ENCODE measurements at places on chromosomes 7 and 10.
A peak's percentile ranks its signal among the peaks of the same experiment; 100 is the strongest.

- DNase-seq = peak; percentile 61
These were observed 49.4 kb downstream of the NOD1 start for GRCh38 chr7:30429156-30429530.

DNA sequence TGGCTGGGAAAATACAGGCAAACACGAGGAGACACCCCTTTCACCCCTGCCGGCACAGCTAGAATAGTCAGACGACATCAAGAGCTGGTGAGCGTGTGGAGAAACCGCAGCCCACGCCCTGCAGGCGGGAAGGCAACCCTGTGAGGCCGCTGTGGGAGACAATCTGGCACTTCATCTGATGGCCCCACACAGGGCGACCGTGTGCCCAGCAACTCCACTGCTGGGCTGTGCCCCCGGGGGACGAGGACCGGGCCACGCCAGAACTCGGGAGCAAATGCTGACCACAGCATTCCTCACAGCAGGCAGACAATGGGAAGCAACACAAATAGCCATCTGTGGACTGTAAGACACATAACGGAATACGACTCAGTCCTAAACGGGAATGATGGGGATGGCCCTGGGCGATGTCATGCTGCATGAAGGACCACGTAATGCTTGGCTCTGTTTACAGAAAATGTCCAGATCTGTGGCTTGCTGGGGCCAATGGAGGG lies 58.9 kb downstream of the CFAP46 start:
- DNase-seq = no peak

DNA sequence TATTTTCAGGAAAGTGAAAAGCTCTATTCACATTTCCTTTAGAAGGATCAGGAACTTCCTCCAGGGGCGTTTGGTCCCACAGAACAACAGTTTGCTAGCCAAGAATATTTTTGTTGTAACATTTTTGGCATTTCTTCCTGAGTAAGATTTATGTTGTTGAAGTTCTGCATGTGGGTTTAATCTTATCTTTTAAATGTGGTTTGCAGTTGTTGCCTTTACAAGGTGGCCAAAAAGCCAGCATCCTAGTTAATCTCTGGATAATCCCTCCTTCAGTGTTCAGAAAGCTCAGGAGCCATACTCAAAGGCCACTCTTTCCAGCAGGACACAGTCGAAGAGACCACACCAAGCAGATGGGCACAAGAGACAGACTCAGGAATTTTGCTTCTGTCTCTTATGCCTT lies 30.0 kb downstream of the SLC26A4 start:
- DNase-seq = no peak

DNA sequence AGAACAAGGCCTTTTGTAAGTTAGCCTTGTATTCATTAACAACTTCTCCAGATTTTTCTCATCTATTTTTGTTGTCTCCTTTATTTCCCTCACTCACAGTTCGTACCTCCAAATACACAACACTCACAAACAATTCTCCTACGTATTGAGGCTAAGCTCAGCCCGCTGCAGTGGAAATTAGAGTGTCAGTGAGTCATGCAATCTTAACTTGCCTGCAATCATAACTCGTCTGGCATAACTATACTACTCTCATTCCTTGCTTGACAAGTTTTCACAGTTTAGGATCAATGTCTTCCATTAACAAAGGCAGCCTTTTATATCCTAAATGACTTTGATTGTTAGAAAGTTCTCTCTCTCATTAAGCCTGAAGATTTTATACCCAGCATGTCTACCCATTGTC lies 23.8 kb downstream of the TMEM196 start:
- no peak for DNase-seq

DNA sequence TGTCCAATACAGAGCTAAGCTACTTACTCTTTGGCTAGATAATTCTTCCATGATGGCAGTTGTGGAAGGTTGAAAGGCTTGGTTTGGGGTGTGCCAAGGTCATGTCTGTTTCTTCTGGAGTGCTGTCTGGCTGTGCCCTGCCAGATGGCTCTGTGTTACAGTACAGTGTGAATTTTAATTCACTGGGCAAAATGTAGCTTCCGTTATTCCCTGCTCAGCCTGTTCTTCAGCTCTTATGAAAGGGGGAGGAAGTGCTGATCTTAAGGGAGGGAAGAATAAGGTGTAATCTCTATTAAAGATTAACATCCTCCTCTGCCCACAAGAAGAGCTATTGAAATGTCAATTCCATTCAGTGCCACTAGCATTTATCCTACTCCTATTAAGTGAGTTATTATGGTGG lies 52.2 kb downstream of the SND1 start:
- DNase-seq = no peak

- no peak for DNase-seq
These were observed 554.3 kb downstream of the TYW1 start for GRCh38 chr7:67550801-67551436.

DNA sequence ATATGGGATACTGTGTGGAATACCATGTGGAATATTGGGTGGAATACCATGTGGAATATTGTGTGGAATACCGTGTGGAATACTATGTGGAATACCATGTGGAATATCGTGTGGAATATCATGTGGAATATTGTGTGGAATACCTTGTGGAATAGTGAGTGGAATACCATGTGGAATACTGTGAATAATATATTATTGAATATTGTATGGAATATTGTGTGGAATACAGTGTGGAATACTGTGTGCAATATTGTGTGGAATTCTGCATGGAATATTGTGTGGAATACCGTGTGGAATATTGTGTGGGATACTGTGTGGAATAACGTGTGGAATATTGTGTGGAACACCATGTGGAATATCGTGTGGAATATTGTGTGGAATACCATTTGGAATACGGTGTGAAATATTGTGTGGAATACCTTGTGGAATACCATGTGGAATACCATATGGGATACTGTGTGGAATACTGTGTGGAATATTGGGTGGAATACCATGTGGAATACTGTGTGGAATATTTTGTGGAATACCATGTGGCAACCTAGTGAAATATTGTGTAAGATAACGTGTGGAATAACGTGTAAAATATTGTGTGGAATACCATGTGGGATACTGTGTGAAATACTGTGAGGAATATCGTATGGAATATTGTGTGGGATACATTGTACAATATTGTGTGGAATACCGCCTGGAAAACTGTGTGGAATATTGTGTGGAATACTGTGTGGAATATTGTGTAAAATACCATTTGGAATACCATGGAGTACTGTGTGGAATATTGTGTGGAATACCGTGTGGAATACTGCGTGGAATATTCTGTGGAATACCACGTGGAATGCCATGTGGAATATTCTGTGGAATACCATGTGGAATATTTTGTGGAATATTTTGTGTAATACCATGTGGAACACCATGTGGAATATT lies 133.9 kb upstream of the CHST15 start:
- DNase-seq = no peak

DNA sequence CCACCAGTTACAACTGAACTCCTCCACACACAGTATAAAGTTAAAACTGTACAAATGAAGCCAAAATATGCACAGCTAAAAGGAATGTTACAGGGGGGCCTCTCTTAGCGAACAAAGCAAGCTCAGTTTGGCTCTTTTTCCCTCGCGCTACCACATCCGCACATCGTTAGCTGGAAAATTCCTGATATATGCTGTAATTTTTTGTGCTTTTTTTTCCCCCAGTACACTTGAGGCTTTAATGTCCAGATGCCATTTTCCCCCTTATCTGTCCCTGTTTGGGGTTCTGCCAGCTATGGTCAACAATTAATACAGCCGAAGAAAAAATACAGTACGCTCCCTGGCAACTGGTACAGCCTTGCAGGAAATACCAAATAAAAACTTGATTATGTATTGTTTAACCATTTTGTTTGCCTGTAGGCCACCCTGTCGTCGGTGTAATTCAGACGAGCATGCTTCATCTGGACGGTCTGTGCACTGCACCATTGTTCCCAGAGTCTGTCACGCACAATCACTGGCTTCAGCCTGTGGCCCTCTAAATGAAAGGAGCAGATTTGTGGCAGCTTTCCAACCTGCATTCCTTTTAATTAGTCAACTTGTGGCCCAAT lies 108.1 kb upstream of the FAM133B start:
- no peak for DNase-seq

DNA sequence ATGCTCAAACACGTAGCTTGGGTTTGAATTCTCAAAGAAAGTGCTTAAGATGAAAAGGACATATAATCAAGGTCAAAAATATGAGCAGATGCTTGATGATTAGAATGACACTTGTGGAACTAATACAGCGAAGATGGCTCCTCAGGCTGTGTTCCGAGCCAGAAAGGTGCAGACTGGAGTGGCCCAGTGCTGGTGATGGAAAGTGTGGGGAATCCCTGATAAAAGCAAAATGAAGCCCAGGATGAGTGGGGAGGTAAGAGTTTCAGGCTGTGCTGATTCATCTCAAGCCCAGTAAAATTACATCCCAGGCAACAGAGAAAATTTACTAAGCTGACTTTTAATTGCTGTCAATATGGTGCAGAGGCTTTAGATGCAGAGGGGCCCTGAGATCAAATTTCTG lies 77.8 kb upstream of the IKZF1 start:
- DNase-seq = no peak

DNA sequence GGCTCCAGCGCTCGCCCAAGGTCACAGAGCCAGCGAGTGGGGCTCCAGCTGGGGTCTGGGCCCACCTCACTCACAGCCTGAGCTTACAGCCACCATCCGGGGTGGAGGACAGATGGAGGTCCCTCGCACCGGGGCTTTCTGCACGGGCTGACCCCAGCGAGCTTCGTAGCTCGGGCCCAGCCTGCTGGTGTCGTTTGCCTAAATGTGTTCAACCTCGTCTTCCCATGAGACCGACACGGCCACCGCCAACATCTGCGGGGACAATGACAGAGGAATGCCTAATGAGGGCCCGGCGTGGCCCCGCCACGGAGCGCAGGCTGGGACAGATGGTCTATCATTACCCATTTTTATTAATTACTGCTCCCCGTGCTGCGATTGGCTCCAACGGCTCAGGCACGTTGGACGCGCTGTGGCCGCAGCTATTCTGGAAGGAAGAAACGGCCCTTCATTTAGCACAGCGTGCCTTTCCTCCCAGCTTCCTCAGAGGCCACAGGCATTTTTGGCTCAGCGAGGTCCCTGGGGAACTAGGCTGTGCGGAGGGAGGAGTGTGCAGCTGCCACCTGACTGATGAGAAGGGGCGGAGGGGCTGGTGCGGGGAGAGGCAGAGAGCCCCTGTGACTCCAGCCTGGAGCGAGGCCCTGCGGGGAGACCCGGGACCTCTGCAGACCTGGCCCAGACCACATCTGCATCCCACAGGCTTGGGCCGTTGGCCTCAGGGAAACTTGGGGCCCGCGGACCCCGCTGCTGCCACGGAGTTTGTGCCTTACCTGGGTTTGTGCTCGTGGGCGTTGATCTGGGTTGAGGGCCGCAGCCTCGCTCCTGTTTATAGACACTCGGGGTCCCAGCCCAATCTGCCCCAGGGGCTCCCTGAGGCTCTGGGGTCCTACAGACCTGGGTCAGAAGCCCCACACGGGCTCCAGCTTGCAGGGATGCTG lies 22.9 kb upstream of the ELFN1 start:
- DNase-seq = no peak

- no peak for DNase-seq
These were observed 30.5 kb upstream of the MNX1 start for GRCh38 chr7:157041004-157041403.

DNA sequence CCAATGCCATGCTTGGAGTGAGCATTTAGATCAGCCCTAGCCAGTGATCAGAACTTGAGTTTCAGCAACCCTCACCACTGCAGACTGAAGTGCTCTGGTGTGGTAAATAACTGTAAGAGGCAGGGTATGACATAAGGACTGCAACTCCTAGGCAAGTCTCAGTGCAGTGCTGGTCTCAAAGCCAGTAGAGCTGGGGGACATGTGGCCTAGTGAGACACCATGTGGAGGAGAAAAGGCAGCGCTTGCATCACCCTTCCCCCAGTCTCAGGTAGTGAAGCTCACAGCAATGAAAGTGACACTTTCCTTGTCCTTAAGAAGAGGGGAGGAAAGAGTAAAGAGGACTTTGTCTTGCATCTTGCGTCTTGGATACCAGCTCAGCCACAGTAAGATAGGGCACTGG lies 386.8 kb upstream of the POT1 start:
- no peak for DNase-seq

- no peak for DNase-seq
These were observed 50.8 kb downstream of the KCNH2 start for GRCh38 chr7:150927157-150927955.

DNA sequence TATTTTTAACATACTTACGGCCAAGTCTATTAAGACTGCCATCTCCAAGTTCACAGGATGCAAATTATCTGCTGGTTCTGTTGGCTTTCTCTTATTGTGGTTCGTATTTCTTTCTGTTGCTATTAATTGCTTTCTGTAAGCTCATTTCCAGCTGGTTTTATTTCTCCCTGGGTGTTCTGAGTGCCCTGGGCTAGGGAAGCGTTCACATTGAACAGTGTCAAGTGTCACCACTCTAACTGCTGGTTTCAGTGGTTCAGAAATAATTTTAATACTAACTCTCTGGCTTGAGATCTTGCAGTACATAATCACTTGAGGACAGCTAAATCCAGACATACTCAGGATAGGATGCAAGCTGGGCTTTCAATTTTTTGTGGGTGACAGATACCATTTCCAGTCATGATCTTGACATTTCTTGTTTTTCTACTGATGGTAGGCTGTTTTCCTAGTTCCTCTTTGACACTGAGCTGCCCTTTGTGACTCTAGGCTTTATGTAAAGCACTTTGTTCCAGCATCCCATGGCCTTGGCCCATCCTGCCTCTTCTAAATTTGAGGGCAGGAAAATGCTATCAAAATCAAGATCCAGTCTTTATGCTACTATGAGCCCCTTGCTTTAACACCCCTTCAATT lies 117.6 kb downstream of the SNX13 start:
- DNase-seq = no peak

GRCh38 chr10:108454224-108454623 lies 1289.7 kb upstream of the SORCS1 start:
- DNase-seq = no peak

DNA sequence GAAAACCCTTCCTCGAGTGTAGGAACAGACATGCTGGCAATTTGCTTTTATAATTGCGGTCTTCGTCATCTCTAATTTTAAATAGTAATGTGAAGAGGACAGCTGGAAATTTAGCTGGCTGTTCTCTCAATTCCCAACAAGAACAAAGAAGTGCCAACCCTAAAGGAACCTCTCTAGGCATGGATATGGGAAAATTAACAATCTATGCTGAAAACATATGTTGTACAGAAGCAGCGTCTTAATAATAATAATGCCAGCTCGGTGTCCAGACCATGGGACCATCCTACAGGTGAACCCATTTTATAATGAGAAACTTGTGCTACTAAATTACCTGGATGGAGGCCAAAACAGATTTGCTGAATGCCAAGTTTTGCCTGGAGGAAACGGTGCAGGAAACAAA lies 641.4 kb upstream of the MGMT start:
- no peak for DNase-seq

DNA sequence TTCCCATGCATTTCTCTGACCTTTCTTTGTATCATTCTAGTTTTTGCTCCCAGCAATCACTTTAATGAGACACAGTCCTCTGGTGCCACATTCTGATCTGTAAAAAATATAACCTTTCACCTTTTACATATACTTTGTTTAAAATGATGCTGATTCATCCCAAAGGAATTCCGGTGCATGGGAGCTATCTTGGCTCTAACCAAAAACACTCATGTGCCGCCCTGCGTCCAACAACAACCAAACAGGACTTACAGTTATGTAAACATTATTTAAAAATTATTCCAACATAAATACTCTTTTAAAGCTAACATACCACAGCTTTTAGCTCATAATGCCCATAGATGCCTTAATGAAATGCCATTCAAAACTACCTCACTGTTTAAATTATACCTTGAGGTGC lies 7.7 kb upstream of the OPALIN start:
- no peak for DNase-seq

- no peak for DNase-seq
These were observed 96.0 kb downstream of the OR13A1 start for GRCh38 chr10:45219416-45219815.

- DNase-seq = peak; percentile 74
These were observed 75.7 kb upstream of the EFCAB10 start for GRCh38 chr7:105656922-105657521.

Data from suppressor macrophage (primary cell).